ENCODE measurements at places on chromosomes 16 and 17.

DNA sequence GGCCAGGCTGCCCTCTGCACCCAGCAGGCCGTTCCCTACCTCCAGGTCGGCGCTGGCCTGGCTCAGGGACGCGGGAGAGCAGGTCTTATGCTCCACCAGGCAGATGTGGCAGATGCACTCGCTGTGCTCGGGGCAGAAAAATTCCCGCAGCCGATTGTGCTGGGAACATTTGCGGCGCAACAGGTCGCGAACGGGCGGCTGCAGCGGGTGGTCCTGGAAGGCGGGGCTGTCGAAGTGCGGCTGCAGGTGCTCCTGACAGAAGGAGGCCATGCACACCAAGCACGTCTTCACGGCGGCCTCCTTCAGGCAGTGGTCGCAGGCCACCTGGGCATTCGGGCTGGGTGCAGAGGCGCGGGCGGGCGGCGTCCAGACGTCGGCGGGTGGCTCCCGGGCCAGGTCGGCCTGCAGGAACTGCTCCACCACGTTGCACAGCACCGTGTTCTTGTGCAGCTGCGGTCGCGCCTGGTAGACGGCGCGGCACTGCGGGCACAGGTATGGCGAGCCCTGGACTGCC, 439 bp downstream of the TRIM25 start:
- DNase-seq: peak; percentile 11

DNA sequence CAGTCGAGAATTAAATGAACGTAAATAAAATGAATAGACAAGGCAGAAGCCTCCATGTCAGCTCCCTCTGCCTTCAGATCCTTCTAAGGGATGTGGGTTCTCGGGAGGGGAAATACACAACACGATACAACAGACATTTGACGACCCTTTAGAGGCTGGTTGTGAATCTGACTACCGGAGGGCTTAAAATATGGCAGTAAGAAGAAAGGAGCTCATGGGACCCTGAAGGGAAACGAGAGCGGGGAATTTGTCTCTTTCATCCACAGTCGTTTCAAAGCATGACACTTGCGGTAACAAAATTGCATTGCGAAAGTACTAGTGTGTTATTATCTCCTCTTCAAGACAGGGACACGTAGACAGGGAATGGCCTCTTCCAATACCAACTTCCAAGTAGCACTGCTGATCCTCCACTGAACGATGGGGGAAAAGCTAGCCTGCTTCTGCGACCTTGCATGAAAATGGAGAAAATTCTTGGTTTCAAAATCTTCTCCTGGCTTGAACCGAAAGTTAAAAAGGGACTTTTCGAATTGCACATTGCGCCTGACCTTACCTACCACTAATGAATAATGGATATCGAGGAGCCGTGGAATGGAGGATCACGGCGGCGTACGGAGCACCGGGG, 1.2 kb upstream of the TNRC6C start:
- DNase-seq: no peak

- DNase-seq: no peak
These were observed 717.8 kb downstream of the WWOX start for GRCh38 chr16:78817200-78817739.

GRCh38 chr16:11181899-11182279, 74.1 kb downstream of the SOCS1 start:
- peak; percentile 41 for DNase-seq

GRCh38 chr17:71461498-71462169, 659.2 kb upstream of the SOX9 start:
- DNase-seq: no peak

DNA sequence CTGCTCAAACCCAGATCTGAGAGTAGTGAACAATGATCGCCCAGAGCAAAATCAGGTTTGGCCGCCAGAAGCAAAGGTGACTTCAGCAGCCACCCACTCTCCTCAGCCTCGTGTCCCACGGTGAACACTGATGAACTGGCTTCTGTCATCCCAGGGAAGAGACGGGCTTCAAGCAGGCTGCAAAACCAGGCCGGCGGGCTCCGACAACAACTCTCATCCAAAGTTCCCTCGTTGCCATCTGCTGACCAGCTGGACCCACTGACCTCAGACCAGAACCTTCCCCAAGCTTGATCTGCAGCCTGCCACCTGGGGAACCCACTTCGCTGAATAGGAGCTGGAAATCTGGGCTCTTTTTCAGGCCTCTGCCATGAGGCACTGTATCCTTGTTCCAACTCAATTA, 69.6 kb upstream of the MRTFB start:
- DNase-seq: no peak

GRCh38 chr17:58121925-58122324, 26.3 kb upstream of the OR4D1 start:
- no peak for DNase-seq

DNA sequence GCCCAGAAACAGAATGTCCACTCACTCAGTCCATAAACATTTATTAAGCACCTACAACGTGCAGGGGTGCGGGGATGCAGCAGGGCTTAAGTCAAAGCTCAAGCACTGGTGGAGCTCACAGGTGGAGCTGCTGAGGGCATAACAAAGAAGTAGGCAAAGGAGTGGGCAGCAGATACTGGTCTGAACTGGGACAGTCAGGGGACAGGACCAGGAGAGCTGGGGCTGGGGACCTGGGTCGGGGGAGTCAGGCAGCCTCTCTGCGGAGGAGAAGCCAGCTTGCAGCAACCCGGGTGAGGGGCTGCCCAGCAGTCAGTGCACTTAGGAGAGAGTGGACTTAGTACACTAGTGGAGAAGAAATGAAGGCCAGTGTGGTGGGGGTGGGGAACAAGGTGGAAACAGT, 10.0 kb upstream of the TNFRSF13B start:
- no peak for DNase-seq

DNA sequence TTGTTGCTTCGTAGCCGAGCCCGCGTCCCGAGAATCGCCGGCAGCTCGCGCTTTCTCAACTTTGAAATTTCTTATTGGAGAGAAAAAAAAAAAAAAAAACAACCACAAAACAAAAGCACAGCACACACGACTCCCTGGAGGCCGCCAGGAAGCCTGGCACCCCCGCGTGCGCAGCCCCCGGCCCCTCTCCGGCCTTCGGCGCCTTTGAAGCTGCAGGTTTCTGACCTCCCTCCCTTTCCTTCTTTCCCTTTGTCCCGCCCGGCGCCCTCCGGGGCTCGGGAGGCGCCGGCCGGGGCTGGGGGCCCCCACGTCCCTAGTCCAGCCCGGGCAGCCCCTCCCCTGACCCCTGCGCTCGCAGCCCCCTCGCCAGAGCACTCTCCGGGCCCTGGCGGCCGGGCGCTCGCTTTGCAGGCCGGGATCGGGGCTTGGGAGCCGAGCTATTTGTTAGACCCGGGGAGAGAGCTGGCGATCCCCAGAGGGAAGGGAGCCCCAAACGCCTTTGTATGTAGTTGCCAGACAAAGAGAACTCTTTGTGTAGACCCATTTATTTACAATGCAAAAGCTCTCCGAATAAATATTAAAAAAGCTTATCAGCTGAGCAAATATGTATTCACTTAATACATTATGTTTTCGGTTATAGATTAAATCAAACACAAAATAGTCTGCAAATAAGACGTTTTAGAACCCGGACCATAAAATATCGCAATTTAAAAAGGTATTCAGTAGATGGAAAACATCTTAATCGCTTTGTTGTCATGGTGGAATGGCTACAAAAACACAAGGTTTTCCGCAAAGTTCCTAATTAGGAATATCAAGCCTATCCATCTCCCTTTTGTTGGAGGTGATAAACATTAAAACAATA, 2.3 kb downstream of the BAHCC1 start:
- DNase-seq: no peak

- DNase-seq: no peak
These were observed 14.7 kb downstream of the CCR7 start for GRCh38 chr17:40550608-40551007.

GRCh38 chr17:20706751-20707373, 127.3 kb downstream of the CDRT15L2 start:
- no peak for DNase-seq

- DNase-seq: no peak
These were observed 77.8 kb upstream of the NOL11 start for GRCh38 chr17:67639979-67640378.

DNA sequence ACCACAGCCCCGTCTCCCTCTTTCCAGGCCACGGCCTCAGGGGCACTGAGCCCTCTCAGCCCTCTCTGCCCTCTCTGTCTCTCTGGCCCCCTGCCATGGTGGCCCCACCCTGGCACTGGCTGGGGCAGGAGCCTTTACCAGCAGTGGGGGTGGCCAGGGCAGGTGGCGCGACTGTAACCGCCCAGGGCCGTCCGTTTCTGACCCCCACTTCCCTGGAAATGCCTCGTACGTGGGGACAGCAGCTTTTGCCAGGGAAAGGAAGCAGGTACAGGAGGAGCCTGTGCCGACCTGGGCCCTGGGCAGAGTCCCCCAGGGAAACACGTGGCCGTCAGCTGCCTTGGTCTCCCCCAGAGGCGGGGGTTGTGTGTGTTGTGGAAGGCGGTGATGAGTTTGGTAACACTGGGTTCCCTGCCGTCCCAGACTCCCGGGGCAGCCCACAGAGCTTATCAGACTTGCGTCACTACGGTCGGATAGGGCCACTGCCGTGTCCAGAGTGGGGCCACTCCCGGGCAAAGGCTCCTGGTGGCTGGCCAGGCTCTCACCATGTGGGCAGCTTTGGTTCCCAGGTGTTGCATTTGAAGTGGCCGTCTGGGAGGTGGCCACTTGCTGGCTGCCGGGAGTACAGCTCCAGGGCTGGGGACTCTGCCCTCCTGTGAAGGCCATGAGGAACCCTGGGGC, 249.3 kb upstream of the CIBAR2 start:
- no peak for DNase-seq

DNA sequence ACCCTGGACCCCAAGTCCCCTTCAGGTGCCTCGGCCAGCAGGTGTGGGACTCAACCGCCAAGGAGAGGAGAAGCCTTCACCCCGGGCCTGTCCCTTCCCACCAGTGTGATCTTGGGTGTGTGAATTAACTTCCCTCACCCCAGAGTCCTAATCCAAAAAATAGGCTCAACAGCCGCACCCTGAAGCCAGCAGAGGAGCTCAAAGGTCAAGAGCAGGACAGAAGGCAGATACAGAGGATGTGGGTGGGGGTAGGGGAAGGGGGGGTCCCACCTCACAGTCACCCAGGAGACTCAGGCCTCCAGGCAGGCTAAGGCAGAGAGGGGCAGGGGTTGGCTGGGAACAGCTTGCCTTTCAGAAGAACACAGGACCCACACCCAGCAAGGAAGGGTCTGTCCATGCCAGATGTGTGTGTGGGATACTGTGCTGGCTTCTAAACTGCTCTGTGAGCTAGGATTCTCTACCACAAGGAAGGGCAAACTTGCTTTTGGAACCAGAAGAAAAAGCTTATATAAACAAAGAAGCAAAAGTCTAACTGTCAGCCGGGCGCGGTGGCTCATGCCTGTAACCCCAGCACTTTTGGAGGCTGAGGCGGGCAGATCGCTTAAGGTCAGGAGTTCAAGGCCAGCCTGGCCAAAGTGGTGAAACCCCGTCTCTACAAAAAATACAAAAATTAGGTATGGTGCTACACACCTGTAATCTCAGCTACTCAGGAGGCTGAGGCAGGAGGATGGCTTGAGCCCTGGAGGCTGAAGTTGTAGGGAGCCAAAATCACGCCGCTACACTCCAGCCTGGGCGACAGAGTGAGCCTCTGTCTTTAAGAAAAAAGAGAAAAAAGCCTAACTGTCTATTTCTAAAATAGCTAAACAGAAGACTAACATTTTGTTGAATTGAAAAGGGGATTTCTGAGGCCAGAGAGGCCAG, 4.6 kb downstream of the PIEZO1 start:
- no peak for DNase-seq

DNA sequence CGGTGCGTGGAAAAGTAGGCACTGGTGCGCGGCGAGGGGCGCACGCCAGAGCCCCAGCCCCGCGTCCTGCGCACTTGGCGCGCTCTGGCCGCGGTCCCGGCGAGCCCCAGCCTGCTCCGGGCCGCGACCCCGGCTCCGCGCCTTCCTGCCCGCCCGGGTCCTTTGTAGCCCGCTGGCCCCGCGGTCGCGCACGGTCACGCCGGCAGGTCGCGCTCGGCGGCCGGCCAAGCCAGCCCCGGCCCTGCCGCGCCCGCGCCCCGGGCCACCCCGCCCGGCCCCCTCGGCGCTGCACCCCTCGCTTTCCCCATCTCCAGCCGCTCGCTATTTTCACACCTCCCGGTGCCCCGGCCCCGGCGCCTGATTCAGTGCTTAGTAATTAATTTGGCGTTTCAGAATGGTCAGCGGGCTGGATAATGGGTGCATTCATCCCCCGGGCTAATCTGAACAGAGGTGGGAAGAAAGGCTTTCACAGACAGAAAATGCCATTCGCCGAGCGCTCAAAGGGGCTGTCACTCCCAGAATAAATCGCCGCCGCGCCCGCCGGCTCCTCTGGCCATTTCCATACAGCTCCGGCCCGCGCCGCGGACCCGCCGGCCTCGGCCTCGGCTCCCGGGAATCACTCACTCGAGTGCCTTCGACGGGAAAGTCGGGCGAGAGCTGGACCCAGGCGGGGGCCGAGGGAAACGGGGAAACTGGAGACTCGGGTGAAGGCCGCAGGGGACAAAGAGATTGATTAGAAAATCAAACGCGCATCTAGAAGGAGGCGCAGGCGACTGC, 17.8 kb upstream of the NTN1 start:
- no peak for DNase-seq

DNA sequence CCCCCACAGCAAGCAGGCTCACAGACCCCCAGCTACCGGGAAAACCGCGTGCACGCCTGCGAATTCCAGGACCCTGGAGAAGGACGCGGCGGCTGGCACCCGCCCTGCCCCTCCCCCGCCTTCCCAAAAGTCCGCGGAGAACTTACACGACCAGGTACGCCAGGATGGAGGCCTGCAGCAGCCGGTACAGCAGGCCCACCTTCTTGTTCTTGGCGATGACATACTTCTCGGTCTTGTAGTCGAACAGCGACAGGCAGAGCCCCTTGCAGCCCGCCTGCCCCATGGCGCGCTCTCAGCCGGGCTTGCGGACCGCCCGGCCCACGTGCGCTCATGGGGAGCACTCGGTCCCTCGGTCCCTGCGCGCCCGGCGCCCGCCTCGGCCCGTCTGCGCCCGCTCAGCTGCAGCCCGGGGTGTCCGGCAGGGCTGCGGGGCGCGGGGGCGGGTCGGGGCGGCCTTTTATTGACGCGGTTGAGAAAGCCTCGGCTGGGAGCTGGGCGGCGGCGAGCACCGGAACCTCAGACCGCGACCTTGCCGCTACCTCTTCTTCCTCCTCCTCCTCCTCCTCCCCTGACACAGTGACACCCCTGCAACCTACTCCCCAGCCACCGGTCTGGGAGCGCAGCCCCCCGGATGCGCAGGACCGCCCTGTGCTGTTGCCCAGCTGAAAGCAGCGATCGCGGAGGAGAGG, at the start of gene P2RX5:
P2RX5 (minus strand) TSS at position 433 of the 689 bp plus-strand sequence; CDS start at position 283, 150 bp downstream.
- peak; percentile 35 for DNase-seq

- no peak for DNase-seq
These were observed 8.8 kb downstream of the SLC9A5 start for GRCh38 chr16:67257486-67258160.
